Activated CD4-positive, alpha-beta memory T cell treated with anti-CD3 and anti-CD28 coated beads for 36 hours (primary cell): ENCODE measurements at places on chromosomes 3 and 15.

GRCh38 chr3:114790752-114791151, 356.3 kb downstream of the ZBTB20 start:
- no peak for DNase-seq

DNA sequence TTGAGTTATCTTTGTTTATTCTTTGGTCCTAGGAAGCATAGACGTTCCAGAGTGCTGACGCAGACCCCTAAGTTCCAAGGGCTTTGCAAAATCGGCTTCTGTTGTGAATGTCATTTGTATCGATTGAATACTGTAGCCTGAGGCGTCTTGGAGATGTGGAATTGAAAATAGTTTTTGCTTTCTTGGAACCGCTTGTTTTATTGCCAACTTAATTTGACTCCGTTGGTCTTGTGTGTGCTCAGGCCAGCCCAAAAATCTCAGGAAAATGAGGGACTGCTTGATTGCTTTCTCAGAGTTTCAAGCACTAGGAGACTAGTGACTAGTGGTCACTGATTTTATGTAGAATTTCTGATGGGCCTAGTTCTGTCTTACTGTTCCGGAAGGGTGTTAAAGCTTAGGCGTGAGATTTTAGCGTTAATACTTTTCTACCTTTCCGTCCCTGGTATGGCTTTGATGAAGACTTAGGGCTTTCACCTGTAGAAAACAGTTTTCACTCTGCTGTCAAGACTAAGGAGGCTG, 263 bp upstream of the UTS2B start:
- DNase-seq: no peak

GRCh38 chr3:71247221-71247957, 336.1 kb downstream of the FOXP1 start:
- DNase-seq: no peak

GRCh38 chr3:18510947-18511346, 85.8 kb upstream of the SATB1 start:
- DNase-seq: no peak
